ENCODE measurements at places on chromosomes 16 and 17. TPM values are rescaled to one million over a fixed set of nuclear protein-coding genes. Genes with fewer than 3 reads are reported as not detected.

DNA sequence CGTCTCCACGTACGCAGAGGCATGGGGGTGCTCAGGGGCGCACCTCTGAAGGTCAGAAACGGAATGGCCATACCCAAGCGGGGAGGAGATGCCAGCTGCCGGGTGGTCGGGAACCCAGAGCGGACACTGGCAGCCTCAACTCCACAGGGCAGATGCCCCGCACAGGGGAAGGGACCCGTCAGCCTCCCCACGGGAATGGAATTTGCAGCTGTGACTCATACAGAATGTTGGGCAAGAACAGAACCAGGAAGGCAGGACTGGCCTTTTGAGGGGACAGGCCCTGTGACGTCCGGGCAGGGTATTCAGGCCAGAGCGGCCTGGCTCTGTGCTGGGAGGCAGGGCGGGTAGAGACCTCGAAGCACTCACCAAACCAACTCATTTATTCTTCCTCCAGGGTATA lies 7.5 kb downstream of the TK1 start:
- peaks cover 63% of the 10 kb centered on the region for H3K36me3 ChIP-seq
- no peak overlapping the region for H3K4me3 ChIP-seq
- no peak for DNase-seq
- no peaks in the 10 kb centered on the region for H3K27me3 ChIP-seq
- H3K4me1 ChIP-seq = peaks cover 20% of the 10 kb centered on the region
- H3K27ac ChIP-seq = no peak overlapping the region

DNA sequence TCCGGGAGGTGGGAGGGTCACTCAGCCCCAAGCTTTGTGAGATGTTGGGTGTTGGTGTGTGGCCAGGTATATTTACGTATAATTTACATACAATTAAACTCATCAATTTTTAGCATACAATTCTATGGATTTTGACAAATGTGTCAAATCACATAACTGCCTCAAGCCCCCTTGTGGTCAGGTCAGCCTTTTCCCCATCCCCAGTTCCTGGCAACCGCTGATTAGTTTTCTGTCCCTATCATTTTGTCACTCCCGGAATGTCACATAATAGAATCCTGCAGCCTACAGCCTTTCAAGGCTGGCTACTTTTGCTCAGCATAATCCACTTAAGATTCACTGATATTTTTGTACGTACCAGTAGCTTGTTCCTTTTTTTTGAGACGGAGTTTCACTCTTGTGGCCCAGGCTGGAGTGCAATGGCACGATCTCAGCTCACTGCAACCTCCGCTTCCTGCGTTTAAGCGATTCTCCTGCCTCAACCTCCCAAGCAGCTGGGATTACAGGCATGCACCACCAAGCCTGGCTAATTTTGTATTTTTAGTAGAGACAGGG lies 19.3 kb upstream of the RAI1 start:
- H3K4me1 ChIP-seq = peaks cover 11% of the 10 kb centered on the region
- H3K27ac ChIP-seq = no peak overlapping the region
- no peaks in the 10 kb centered on the region for H3K27me3 ChIP-seq
- no peak for DNase-seq

DNA sequence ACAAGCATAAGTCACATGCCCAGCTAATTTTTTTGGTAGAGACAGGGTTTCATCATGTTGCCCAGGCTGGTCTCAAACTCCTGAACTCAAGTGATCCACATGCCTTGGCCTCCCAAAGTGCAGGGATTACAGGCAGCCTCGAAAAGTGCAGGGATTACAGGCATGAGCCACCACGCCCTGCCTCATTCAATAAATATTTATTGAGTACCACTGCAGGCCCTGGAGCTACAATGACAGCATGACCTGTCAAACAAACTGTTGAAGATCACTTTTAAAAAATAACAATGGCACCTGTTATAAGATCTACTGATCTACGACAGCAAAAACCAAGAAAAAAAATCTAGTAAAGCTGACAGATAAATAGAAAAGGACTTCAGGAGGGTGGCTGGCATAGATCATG lies 76.3 kb downstream of the CEP95 start:
- H3K36me3 ChIP-seq = peaks cover 9% of the 10 kb centered on the region
- no peak for DNase-seq
- no peaks in the 10 kb centered on the region for H3K27me3 ChIP-seq
- H3K4me1 ChIP-seq = peaks cover 13% of the 10 kb centered on the region

DNA sequence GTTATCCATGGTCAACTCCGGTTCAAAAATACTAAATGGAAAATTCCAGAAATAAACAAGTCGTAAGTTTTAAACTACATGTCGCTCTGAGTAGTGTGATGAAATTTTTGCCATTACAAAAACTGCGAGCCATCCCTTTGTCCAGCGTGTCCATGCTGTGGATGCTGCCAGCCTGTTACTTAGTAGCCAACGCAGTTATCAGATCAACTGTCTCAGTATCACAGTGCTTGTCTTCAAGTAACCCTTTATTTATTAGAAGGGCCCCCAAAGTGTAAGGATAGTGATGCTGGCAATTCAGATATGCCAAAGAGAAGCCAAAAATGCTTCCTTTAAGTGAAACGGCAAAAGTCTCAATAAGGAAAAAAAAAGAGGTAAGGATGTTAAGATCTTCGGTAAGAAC lies 23.9 kb downstream of the SNN start:
- H3K36me3 ChIP-seq = peaks cover 35% of the 10 kb centered on the region
- H3K27ac ChIP-seq = no peak overlapping the region
- H3K27me3 ChIP-seq = no peaks in the 10 kb centered on the region
- H3K4me3 ChIP-seq = no peak overlapping the region
- no peak for DNase-seq
- peaks cover 30% of the 10 kb centered on the region for H3K4me1 ChIP-seq

- H3K36me3 ChIP-seq = no peaks in the 10 kb centered on the region
- DNase-seq = no peak
- no peaks in the 10 kb centered on the region for H3K27me3 ChIP-seq
- no peaks in the 10 kb centered on the region for H3K4me1 ChIP-seq
- H3K27ac ChIP-seq = no peak overlapping the region
Measured at GRCh38 chr16:10684511-10685151, 10.1 kb downstream of the TEKT5 start.

- DNase-seq = no peak
- no peaks in the 10 kb centered on the region for H3K4me1 ChIP-seq
- H3K36me3 ChIP-seq = peaks cover 5% of the 10 kb centered on the region
- H3K27me3 ChIP-seq = no peaks in the 10 kb centered on the region
- H3K27ac ChIP-seq = no peak overlapping the region
- no peak overlapping the region for H3K4me3 ChIP-seq
Measured at GRCh38 chr16:54052271-54052670, 234.3 kb downstream of the IRX3 start.

DNA sequence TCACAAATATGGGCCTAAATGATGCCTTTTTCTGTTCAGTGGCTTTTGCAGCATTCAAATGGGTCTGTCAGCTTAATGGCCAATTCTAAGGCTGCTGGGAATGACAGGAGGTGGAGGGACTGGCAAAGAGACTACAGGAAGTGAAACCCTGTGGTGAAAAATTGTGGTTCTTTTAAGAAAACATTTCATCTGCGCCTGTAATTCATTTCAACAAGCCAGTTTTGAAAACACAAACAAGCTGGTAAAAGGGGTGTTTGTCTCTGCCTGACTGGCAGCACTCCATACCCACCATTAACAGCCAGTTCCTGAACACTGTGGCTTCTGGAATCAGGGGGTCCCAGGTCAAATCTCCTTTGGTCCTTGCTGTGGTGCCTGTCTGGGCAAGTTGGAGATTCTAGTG lies 3.6 kb upstream of the KDM8 start:
- peaks cover 73% of the 10 kb centered on the region for H3K4me1 ChIP-seq
- H3K36me3 ChIP-seq = peaks cover 6% of the 10 kb centered on the region
- peak; percentile 60 for DNase-seq
- no peak overlapping the region for H3K4me3 ChIP-seq
- no peaks in the 10 kb centered on the region for H3K27me3 ChIP-seq
- peak overlapping the region; percentile 87 for H3K27ac ChIP-seq

DNA sequence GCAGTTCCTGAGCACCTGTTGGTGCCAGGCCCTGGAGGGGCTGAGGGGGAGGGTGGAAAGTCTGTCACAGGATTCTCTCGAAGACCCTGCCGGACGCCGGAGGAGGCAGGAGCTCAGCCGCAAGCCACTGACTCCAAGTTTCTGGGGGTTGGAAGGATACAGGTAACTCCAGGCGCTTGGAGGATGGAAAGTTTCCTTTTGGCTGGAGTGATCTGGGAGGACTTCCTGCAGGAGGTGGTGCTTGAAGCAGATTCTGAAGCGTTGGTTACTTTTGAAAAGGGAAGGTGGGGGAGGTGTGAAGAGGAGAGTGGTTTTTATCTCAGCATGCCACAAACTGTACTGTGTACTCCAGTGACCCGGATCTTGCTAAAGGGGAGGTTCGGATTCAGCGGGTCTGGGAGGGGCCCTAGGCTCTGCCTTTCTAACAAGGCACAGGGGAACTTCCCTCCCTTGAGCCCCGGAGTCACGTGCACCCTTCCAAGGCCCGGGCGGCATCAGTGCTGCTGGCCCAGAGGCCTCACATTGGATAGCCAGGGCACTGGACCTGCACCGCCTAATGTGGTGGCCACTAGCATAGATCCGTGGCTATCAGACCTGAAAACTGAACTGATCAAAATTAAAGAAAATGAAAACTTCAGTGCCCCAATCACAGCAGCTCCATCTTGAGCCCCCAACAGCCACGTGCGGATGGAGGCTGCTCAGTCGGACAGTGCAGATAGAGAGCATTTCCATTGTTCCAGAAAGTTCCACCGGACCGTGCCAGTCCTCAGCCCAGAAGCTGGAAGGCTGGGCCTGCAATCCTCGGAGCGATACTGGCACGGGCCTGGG lies 42.2 kb upstream of the GSE1 start:
- peak; percentile 53 for DNase-seq
- peaks cover 4% of the 10 kb centered on the region for H3K36me3 ChIP-seq
- H3K27ac ChIP-seq = no peak overlapping the region
- peaks cover 51% of the 10 kb centered on the region for H3K4me1 ChIP-seq
- H3K27me3 ChIP-seq = no peaks in the 10 kb centered on the region

DNA sequence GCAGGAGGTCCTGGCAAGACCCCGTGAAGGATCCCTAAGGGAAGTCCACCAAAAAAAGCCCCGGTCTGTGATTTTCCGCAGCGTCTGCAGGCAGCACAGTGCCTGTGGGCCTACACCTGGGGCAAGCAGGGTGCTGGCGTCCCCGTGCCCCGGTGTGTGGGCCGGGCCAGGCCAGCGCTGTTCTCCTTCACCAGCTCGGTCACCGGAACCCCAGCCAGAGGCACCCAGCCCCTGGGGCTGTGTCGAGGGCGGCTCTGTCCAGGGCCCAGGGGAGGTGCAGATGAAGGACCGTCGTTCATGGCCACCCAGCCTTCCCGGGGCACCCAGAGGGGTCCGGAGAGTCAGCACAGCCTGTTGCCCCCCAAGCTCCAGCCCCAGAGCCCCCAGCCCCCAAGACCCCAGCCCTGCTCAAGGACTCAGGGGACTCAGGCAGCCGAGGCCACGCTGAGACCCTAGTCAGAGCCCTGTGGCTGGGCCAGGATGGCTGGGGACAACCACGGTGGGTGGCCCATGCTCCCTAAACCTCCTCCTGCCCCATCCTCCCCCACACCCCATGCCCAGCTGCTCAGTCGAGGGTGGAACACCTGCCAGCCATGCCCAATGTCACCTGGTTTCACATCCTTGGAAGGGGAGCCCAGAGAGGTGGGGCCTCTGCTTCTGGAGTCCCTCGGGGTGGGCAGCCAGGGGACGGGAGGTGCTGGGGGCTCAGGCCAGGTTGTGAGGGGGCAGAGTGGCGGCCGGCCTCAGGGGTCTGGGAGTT lies 5.7 kb upstream of the C1QTNF8 start:
- peaks cover 11% of the 10 kb centered on the region for H3K27me3 ChIP-seq
- DNase-seq = no peak
- no peak overlapping the region for H3K4me3 ChIP-seq
- H3K4me1 ChIP-seq = no peaks in the 10 kb centered on the region
- H3K27ac ChIP-seq = no peak overlapping the region

- peaks cover 44% of the 10 kb centered on the region for H3K4me1 ChIP-seq
- H3K4me3 ChIP-seq = peak overlapping the region; percentile 94
- DNase-seq = peak; percentile 83
- no peaks in the 10 kb centered on the region for H3K27me3 ChIP-seq
- H3K36me3 ChIP-seq = peaks cover 51% of the 10 kb centered on the region
- H3K27ac ChIP-seq = peak overlapping the region; percentile 98
Measured at GRCh38 chr17:76736349-76737081, 616 bp downstream of the SRSF2 start.

HP gene
- total RNA-seq = not detected

P2RX1 gene
- 0.17 TPM for total RNA-seq

HSD17B1 gene
- 0.67 TPM for total RNA-seq

PRSS21 gene
- 4.1 TPM for total RNA-seq
